NB4 (cell line): ENCODE measurements at places on chromosomes 7 and 10.
A peak's percentile ranks its signal among the peaks of the same experiment; 100 is the strongest.

DNA sequence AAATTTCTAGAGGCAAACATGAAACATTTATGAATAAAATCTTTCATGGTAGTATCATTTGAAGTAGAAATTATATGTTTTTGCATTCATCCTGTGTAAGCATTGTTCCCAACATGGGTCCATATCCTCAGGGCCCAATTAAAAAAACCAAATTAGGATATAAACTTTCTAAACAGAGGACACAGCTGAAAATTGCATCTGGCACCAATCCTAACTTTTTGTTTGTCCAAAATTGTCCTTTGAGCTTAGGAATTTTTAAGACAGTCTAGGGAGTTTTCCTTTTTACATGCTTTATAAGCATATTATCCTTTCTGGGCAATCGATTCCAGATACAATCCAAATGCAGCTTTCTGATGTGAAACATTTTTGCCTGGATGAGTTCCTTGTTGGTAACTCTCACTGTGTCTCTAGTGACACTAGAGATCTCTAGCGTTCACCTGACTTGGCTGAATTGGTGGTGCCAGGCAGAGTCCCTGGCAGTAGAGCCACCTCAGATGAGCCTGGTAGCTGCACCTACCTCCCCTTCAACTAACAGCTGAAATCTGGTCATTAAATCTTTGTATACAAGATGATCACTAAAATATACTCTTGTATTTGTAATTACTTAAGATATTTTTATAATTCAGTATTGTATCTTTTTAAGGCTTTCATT, 137.6 kb upstream of the SAMD8 start:
- DNase-seq = no peak

- no peak for DNase-seq
Measured at GRCh38 chr10:78318305-78318704, 284.6 kb downstream of the RPS24 start.

DNA sequence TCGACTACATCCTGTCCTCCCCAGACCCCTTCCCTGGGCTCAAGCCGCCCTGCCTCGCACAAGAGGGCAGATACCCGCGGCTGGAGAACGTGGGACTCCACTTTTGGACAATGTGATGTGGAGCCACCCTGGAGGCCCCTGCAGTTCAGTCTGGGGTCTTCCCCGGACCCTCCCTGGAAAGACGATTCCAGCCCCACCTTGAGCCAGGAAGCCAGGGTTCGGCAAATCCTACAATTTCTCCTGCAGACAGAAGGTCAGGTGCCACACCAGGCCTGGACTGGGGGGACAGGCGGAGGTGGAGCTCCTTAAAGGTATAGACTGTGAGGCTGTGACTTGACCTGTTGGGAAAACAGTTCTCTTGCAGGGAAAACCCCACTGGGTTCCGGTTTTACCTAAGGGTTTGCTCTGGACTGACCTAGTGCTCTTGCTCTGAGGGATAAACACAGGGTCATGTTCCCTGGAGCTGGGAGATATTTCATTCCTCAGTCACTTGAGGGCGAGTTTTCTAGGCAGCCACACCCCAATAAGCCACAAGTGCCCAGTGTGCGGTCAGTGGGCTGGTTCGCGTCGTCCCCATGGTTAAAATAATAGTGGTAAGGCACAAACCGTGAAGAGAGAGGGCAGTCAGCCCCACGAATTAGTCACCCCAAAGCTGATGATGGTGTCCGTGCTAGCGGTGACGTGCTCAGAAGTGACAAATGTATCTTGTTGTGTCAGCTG, 1.6 kb downstream of the FOXL3 start:
- DNase-seq = no peak

- DNase-seq = no peak
Measured at GRCh38 chr10:120789303-120790203, 61.6 kb upstream of the WDR11 start.

DNA sequence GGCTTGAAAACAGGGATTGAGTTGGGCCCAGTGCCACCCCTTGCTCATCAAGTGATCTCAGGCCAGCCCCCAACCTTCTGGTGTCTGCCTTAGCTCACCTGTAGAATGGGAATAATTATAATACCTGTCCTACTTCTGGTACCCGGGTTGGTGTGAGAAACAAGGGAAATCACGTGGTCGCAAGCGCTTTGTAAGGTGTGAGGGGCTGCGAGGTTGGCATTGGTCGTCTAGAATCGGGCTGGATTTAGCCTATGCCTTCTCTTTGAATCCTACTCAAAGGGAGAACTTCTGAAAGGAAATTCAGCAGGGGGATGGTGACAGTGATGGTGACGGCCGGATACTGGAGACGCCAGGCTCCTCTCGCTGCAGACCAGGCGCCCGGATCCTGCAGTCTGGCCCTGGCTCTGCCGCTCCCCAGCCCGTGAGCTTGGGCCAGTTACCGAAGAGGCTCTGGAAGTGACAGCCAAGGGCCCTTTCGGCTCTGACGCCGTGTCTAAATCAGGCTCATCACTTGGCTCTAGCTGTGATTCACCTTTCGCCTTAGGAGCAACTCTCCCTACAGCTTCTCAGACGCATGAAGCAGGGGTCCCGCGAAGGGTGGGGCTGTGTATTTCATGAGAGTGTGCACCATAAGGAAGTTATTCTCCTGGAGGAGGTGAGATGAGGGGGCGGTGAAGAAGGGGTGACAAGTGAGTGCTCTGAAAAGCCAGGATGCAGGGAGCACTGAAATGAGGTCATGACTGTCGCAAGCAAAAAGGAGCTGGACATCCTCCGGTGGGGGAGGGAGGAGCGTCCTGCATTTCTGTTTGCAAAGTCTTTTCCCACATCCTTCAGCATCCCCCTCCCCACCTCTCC, 4.0 kb upstream of the CREB5 start:
- no peak for DNase-seq

GRCh38 chr7:155190688-155191087, 107.0 kb upstream of the INSIG1 start:
- peak; percentile 57 for DNase-seq

GRCh38 chr7:90777886-90778285, 181.8 kb downstream of the CDK14 start:
- DNase-seq = no peak
